ENCODE measurements at places on chromosomes 5 and 9.

GRCh38 chr5:137834498-137835049 is 33.1 kb upstream of the MYOT start:
- no peak for DNase-seq

DNA sequence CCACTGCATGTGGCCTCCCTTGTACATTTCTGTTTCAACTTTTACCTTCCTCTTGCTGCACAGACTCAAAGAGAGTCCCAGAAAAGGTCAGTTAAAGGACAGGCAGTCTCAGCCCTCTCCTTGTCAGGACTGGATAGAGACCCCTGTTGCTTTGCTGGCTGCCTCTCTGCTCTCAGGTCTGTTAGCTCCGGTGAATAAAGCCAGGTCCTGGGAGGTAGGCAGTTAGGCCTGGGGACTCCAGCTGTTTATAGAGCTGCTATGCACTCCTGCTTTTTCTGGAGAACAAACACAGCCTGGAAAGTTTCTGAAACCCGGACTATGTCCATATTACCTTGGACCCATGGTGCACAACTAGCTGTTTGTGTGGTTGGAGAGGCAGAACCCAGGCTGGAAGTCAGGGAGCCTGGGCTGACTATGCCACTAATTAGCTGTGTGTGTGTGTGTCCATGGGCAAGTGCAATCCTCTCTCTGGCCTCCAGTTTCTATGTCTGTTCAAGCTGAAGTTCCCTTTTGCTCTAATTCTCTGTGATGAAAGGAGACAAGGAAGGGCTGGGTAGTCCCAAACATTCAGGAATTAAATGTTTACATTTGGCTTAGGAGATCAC is 42.9 kb downstream of the GLRA1 start:
- no peak for DNase-seq

- no peak for DNase-seq
These were observed 594.8 kb downstream of the DMRTA1 start for GRCh38 chr9:23041466-23041865.

DNA sequence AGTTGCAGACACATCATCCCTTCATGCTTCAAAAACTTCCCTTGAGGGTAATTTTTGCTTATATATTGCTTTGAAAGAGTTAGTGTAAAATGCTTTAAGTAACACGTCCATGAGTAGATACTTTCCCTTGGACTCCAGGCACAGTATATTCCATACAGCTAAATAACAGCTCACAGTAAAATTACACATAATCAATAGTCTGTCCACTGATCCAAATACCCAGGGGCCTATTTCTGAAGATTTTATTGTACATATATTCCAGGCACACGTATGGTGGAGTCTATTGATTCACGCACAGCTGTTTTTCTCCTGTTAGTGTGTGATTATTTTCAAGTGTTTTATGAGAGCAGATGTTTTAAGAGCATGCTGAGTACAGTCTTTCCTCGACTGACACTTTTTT is 223.7 kb upstream of the GRAMD2B start:
- no peak for DNase-seq

GRCh38 chr5:96763026-96763425 is 44.7 kb downstream of the ERAP1 start:
- no peak for DNase-seq

- no peak for DNase-seq
These were observed 67.4 kb downstream of the MRPS27 start for GRCh38 chr5:72252574-72253155.

DNA sequence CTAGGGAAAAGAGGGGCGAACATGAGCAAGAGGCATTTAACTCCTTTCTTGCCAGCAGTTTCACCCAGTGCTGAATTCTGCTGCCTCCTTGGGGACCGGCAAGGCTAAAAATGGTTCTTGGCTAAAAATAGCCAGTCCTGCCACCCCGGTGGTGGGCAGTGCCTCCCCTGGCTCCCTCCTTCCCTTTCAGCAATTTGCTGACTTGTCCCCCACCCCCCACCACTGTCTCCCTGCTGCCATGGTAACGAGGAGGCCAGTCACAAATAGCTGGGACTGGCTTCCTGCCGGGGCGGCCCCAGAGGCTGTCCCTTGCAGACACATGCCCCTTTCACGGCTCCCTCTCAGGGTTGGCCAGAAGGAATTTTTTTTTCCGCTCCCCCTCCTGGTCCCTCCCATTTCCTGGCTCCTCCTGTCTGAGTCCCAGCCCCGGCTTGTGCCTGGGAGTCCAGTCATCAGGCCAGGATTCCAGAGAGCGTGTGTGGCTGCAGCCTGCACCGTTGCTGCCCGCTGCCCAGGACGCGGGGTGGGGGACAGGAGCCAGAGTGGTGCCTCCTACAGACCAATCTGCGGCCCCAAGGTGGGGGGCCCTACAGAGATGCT is 130.3 kb downstream of the RGS3 start:
- no peak for DNase-seq

All from activated CD8-positive, alpha-beta memory T cell treated with anti-CD3 and anti-CD28 coated beads for 4 hours (primary cell).